Right renal pelvis (tissue), 4 donors: ENCODE measurements at places on chromosomes 11 and 22.

GRCh38 chr11:132850266-132850665 is 682.0 kb downstream of the OPCML start:
- DNase-seq = no peak

GRCh38 chr11:71913756-71914526 is 14.5 kb downstream of the XNDC1N start:
- no peak for DNase-seq

DNA sequence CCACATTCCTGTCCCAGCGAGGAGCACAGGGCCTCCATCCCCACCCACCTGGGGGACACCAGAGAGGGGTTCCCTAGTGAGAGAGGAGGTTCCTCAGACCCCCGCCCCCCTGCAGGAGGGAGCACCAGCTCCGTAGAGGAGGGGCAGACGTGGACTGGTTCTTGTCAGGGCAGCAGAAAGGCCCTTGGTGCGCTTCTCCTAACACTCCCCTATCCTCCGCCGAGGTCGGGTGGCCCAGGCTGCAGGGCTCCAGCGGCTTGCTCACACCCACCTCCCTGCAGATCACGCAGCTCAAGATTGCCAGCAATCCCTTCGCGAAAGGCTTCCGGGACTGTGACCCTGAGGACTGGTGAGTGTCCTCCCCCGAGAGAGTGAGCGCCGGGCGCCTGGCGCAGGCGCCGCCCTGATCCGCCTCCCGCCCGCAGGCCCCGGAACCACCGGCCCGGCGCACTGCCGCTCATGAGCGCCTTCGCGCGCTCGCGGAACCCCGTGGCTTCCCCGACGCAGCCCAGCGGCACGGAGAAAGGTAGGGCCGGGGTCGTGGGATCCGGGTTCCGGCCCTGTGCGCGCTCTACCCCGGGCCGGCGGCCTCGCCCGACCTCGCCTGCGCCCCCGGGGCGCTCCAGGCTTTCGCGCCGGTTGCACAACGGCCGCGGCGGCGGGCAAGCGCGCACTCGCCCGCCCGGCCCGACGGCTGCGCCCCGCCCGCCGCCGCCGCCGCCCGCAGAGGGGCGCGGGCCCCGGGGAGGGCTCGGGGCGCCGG is 5.1 kb downstream of the TBX1 start:
- DNase-seq = no peak

DNA sequence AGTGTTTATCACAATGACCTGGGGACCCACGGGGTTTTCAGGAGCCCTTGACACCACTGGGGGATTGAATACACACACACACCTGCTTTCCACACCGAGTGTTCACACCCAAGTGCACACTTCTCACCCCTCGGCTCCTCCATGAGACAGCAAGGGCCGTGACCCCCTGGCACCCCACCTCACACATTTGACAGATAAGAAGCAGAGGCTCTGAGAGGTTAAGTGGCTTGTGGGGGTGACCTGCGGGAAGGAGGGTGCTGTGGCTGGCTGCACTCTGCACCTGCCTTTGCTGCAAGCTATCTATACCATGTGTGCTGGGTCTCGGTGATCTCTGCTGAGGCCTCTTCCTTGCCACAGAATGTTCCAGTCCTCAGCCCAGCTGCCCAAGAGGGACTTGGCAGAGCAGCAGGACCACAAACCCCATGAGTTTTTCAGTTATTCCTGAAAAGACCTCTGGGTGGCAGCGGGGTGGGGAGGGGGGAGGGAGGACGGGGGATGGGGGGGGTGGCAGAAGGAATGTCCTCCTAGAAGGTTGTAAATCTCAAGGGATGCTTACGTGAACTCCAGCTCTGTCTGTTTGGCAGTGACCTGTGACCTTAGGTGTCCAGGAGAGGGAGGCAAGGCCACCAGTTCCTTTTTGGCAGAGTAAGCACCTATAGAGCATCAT is 47.9 kb upstream of the RFPL3 start:
- DNase-seq = no peak

DNA sequence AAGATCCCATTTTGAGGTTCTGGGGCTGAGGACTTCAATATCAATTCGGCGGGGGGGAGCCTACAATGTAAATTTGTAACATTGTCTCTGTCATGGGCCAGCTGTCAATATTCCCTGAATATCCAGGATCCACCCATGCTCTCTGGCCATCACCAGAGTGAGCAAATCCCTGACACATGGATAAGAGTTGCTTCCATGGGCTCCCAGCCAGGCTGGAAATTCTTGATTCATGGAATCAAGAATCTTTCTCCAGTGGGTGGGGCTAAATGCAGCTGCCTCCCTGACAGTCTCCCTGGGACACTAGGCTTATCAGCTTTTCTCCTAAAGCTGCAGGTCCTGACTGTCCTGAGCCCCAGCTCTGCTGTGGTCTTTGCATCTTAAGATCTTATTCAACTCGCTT is 86.9 kb upstream of the IGLL5 start:
- no peak for DNase-seq

DNA sequence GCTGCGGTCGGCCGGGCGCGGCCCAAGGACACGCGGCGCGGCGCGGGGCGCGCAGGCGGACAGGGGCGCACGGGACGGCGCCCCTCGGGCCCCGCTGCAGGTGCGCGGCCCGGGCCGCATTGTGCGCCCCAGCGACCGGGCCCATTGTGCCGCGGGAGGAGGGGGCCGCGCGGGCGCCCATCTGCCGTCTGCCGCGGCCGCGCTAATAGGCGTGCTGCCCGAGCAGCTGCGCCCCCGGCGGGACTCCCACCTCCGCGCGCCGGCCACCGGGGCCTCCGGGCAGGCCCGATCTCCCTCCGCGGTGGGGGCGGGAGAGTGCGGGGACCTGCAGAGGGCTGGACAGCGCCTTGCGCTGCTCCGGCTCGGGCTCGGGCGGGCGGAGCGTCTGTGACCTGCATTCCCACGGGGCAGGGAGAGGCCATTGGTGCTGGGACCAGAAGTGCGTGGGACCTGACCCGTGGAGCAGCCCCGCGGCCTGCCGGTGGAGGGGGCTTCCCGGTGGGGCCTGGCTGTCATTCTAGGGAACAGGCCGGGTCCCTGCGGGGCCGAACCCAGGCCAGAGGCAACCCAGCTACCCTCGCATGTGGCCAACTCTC is 933 bp downstream of the BRSK2 start:
- no peak for DNase-seq

DNA sequence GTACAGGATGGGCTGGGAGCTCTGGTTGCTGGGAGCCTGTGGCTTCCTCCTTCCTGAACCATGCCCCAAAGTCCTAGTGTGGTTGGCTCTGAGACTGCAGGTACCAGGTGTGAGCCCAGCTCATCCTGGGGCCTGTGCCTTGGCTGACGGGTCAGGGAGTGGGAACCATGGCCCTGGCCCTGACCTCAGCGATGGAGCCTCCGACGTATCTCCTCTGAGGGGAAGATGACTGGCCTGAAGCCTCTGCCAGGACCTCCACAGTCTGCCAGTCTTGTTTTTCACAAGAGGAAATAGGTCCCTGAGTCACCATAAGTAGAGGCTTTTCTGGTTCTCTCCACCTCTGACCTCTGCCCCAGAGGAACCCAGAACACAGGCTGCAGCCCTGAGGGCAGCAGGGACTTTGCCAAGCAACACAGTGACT is 3.4 kb downstream of the RCE1 start:
- no peak for DNase-seq

- DNase-seq = no peak
These were observed 7.0 kb downstream of the PITPNB start for GRCh38 chr22:27912101-27912500.

- DNase-seq = no peak
These were observed 3.4 kb upstream of the FAM83F start for GRCh38 chr22:39991159-39991860.

GRCh38 chr11:126978911-126979310 is 21.7 kb downstream of the KIRREL3 start:
- no peak for DNase-seq
